ENCODE measurements at places on chromosomes 16 and 17.

DNA sequence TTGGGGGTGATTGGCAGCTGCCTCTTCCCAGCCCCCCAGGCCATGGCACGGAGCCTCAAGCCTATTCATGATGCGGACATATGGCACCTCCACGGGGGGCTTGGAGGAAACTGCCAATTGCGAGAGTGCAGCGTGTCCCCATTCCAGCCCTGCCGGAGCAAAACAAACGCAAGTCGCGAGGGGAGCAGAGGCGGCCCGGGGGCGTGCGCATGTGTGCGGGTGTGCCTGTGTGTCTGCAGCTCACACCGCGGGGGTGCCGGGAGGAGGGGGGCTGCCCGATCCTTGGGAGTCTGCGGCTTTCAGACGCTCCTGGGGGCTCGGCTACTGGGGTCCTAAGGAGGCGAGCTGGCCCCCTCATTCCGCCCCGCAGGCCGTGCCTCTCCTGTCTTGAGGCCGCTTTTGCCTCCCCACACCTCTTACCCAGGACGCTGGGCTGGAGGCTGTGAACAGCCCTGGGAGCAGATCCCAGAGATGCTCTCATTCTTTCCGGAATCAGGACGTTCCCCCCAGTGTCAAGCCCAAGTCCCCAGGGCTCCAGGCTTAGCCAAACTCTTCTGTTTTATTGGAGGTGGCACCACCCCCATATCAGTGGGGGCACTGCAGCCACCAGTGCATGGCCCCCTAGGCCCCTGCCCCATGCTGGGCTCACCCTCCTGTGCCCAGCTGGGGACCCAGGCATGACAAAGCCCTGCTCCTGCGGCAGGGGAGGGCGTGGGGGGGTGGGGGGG lies 29.1 kb downstream of the ENDOV start:
- DNase-seq, result no peak

DNA sequence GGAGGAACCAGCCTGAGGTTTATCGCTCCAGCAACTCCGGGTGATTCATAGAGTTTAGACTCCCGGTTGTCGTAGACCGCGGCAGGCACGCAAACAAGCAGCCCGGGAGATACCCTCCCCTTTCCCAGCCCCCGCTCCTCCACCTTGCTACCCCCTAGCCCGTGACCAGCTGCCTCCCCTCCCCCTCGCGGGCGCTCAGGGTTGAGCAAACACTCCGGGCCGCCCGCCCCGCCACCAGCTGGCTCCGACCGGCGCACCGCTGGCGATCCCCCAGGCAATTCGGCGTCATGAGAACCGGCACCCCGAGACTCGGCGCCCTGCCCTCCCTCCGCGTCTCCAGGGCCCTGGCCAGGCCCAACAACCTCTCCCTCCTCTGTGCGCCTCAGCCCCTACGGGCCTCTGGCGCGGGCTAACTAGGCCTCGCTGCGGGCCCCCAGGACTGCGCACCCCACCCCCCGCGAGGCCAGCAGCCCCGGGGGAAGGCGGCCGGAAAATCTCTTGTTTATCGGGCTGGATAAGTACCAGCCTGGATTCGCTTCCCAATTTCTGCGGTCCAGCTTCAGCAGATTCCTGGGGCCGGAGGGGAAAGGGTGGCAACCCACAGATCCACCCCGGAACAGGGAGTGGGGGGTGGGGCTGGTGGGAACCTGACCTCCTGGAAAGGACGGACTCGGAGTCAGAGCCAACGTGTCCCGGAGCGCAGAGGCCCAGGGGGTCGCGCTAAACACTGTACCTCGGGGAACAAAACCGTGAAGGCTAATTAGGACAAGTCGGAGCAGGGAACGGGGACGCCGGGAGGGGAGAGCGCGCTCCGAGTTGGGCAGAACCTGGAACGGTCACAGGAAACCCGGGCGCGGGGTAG lies 951 bp upstream of the GPRC5C start:
- DNase-seq, result peak; percentile 87

DNA sequence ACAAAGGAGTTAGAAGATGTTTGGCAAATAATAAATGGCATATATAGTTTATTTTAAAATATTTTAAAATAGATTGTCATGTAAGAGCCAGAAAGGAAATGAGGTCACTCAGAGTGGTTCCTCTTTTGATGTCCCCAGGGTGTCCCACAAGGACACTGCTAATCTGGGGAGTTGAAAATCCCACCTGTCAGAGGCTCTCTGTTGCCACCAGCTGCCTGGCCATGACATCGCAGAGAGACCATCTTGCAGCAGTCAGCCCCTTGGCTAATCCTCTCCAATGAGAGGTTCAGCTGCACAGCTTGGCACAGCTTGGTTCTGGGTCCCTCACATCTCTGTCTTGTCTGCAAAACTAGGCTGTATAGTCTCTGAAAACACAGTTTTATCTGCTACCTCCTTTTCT lies 11.0 kb upstream of the RBFOX1 start:
- DNase-seq, result no peak

GRCh38 chr16:10552998-10553491 lies 27.4 kb downstream of the EMP2 start:
- no peak for DNase-seq

DNA sequence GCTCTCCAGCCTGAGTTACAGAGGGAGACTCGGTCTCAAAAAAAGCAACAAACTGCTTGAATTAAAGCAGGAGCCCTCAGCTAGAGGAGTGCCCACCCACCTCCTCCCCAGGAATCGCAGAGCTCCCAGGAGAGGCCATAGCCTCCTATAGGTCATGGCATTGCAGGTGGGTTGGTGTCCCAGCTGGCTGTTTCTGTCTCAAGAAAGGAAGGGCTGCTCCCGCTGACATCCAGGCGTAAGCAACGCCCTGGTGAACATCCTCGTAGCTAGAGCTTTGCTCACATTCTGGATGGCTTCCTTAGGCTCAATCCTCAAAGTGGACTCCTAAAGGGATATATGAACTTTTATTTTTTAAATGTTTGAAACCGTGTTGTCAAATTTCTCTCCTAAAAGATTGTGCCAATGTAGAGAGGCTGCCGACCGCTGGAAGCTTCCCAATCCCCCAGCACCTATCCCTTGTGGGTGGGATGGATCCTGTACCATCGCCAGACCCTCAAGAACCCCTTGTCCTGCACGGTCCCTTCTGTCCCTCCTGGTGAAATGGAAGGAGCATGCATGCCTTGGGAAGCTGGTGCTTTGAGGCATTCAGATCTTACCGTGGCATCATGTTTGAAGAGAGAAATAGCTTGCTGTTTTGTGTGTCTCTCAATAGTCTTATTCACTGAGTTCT lies 5.9 kb downstream of the NLRC5 start:
- DNase-seq, result no peak

- DNase-seq, result no peak
Measured at GRCh38 chr16:50197582-50197981, 44.5 kb downstream of the TENT4B start.

DNA sequence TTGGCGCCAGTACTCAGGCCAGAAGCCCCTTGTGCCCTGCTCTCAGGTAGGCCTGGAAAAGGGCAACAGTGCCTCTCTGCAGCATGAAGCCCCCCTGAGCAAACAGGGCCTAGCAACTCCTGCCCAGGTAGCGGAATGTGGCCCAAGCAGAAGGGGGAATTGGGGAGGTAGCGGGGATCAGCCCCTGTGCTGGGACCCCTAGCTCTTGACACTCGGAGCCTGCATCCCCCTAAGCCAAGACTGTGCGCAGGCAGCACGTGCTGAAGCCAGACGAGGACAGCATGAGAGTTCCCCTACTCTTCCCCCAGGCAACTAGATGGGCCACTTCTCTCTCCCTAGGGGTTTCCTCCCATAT lies 823 bp upstream of the CD2BP2 start:
- DNase-seq, result no peak

DNA sequence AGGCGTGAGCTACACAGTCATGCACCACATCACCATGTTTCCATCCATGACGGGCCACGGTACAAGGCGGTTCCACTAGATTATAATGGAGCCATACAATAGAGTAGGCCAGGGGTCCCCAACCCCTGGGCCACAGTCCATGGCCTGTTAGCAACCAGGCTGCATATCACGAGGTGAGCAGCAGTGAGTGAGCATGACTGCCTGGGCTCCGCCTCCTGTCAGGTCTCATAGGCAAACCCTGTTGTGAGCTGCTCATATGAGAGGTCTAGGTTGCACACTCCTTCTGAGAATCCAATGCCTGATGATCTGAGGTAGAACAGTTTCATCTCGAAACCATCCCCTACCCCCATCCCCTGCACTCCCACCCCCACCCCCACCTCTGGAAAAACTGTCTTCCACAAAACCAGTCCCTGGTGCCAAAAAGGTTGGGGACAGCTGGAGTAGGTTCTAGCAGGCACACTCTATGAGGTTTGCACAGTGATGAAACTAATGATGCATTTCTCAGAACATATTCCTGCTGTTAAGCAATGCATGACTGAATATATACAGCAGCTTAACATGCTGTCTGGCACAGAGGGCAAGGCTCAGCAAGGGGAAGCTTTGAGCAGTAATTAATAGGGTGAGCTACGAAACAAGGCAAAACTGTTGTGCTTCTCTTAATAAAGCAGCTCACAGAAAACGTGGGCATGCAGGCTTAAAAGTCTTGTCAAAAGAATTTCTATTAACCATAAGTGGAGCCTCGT lies 108.0 kb downstream of the VPS53 start:
- DNase-seq, result peak; percentile 66

GRCh38 chr17:39777534-39778365 lies 40.0 kb downstream of the GRB7 start:
- DNase-seq, result no peak

DNA sequence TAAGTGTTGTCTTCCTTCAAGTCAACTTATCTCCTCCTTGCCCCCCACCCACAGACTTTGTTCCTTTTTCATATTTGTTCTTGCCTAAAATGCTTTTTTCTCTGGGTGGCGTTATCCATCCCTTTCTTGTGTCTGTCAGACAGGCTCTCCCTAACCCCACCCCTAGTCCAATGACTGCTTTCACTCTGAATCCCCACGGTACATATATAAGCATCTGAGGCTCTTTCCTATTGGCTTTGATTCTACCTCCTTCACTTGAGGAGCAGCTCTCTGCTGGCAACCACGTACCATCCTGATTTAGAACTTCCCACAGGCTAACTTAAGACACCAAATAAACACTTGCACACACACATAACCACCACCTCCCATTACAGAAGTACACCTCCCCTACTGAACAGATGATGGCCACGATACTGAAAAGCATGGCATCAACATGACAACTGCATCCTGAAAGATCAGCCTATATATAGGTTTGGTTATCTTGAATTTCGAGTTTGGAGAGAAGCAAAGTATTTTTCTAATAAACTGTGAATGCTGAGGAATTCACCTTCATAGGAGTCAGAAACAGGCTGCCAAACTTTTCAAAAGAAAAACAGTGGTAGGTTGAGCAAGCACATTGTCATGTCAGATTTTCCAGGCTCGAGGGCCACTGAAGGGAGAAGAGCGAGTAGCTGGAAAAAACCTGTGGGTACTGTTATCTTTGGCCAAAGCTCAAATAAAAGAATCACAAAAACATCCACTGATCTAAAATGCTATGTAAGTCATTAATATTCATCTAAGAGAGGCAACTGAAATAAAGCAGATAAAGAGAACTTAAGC lies 24.3 kb downstream of the STAT3 start:
- no peak for DNase-seq

GRCh38 chr17:67375716-67376115 lies 1.4 kb upstream of the PITPNC1 start:
- no peak for DNase-seq

DNA sequence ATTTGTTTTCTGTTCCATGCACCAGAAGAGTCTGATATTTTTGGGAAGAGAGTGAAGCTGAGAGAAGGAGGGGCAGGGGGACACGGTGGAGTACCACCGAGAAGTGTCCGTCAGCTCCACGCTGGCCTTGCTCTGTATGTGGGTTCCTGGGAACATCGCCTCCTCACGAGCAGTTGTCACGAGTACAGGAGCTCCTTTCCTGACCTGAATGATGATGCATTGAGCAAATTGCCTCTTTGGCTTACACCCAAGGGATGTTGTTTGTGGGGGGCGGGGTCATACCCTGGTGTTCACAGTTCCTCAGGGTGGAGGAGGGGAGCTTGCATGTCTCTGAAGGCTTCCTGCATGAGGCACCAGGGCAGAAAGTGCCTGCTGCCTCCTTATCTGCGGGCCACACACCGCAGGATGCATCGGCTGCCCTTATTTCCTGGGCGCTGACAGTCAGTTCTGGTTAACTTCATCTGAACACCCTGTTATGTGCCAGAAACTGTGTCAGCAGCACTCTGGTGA lies 36.2 kb downstream of the RGS9 start:
- no peak for DNase-seq

DNA sequence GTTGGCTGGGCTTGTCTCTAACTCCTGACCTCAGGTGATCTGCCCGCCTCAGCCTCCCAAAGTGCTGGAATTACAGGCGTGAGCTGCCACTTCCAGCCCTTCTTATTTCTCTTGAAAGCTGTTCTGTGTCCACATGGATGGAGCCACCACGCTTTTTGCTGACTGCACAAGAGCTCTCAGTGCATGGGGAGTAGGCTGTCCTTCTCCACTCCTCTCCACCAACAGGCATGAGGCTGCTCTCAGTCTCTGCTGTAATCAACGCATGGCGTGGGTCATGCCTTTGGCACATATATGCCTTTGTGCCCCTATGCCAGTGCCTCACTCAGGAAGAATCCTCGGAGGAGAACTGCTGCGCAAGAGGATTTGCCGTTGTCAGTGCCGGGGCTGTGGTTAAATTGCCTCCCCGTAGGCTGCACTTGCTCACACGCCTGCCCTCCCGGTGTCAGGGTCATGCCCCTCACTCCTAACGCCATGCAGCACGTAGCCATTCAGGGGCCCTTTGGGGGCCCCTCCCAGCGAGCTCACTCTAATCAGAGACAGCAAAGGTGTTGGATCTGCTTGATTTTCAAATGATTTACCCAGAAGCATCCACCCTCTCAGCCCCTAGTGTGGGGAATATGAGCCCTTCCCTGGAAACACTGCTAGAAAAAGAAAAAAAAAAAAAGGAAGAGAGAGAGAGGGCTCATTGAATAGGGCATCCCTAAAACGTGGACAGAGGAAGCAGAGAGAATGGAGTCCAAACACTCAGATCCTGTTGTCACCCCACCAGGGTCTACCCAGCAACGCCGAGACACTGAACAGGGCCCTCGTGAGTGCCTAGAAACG lies 47.5 kb upstream of the ZCCHC14 start:
- no peak for DNase-seq

DNA sequence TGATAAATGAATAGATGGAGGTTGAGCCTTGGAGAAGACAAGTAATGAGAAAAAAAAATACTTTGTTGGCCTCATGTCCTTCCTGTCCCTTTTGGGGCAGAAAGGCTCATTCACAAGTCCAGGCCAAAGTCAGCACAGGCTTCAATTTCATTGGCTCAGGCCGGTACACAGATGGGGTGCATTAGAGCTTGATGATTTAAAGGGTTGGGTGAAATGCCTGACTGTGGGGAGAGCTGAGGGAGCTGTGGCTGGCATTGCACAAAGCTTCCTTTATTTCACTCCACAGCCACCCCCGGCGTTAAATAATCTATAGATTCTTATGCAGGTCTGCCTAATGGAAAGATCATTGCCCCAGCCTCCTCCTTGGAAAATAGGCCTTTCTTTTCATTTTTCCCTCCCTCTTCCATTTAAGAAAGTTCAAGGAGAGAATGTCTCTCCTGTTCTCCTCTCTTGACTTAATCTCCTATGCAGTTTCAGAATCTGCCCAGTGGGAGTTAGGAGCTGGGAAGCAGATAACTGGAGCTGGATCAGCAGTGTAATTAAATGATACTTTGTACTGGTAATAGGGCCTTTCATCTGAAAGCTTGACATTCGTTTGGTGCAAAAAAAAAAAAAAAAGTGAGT lies 24.4 kb downstream of the YPEL2 start:
- no peak for DNase-seq

- no peak for DNase-seq
Measured at GRCh38 chr16:83247767-83248372, 559.9 kb upstream of the HSBP1 start.

GRCh38 chr16:87947356-87948118 lies 3.7 kb upstream of the BANP start:
- DNase-seq, result no peak
